ENCODE measurements at places on chromosomes 5 and 9. TPM values are rescaled to one million over a fixed set of nuclear protein-coding genes. Genes with fewer than 3 reads are reported as not detected.

SOHLH1 gene
- not detected for total RNA-seq

MLANA gene
- not detected for total RNA-seq

SPAAR gene
- total RNA-seq = not detected

NKD2 gene
- total RNA-seq = not detected

CD14 gene
- 1.4 TPM for total RNA-seq

IL33 gene
- total RNA-seq = 3.6 TPM

TPD52L3 gene
- total RNA-seq = not detected

UGT3A2 gene
- not detected for total RNA-seq

ZBED3 gene
- total RNA-seq = 1.4 TPM

OSMR gene
- 38.8 TPM for total RNA-seq

PTGDS gene
- total RNA-seq = not detected

COL5A1 gene
- 0.72 TPM for total RNA-seq

FBN2 gene
- 21.2 TPM for total RNA-seq

ZNF454 gene
- total RNA-seq = 0.64 TPM

Measured in tracheal epithelial cell (primary cell).